ENCODE measurements at places on chromosomes 13 and 19.

DNA sequence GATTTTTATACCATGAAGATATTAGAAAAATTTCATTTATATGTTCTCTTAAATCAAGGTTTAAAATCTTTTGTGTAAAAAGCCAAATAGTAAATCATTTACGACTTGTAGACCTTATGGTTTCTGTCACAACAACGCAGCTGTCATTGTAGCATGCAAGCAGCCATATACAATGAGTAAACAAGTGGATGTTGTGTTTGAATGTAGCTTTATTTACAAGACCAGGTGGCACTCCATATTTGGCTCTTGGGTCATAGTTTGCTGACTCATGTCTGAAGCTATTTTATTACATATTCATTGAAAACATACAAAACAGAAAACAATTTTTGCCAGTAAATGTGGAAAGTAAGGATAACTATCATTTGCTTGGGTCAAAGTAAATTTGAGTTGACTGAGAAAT is 930.8 kb downstream of the SLITRK5 start:
- DNase-seq: no peak

DNA sequence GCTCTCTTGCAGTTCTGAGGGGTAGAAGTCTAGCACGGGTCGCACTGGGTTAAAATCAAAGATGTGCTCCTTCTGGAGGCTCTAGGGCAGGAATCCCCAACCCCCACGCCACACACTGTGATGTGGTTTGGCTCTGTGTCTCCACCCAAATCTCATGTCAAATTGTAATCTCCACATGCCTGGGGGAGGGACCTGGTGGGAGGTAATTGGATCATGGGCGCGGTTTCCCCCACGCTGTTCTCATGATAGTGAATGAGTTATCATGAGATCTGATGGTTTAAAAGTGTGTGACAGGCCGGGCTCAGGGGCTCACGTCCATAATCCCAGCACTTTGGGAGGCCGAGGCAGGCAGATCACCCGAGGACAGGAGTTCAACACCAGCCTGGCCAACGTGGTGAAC is 26.6 kb upstream of the CALM3 start:
- no peak for DNase-seq

DNA sequence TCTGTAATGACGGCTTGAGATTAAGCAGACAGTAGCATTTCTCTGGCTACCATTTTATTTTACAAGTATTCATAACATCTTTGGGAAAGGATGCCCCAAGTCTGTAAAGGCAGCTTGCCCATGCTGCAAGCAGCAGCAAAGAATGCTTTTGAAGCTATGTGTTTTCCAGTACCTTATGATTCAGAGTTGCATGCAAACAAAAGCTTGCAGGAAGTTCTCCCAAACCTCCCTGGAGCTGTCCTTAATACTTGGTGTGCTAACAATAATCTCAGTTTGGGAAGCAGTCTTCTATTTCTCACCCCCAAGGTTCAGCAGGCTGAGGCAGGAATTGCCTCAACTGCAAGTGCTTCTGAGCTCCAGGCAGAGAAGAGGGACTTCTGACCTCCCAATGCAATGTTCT is 60.8 kb downstream of the CCNA1 start:
- no peak for DNase-seq

DNA sequence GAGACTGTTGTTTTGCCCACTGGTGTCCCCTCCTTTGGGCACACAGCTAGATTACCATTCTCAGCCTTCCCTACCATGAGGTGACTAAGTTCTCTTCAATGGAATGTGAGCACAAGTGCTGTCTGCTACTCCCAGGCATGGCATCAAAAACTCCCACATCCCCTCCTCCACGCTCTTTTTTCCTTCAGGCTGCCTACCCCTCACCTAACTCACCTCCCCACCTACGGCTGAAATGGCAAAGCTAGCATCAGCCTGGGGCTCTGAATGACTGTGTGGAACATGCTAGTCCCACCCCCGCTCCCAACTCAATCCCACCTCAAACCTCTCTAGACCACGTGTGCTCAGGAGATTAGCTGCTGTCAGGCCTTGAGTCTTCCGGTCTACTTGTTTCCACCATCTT is 512.2 kb downstream of the DIAPH3 start:
- no peak for DNase-seq

DNA sequence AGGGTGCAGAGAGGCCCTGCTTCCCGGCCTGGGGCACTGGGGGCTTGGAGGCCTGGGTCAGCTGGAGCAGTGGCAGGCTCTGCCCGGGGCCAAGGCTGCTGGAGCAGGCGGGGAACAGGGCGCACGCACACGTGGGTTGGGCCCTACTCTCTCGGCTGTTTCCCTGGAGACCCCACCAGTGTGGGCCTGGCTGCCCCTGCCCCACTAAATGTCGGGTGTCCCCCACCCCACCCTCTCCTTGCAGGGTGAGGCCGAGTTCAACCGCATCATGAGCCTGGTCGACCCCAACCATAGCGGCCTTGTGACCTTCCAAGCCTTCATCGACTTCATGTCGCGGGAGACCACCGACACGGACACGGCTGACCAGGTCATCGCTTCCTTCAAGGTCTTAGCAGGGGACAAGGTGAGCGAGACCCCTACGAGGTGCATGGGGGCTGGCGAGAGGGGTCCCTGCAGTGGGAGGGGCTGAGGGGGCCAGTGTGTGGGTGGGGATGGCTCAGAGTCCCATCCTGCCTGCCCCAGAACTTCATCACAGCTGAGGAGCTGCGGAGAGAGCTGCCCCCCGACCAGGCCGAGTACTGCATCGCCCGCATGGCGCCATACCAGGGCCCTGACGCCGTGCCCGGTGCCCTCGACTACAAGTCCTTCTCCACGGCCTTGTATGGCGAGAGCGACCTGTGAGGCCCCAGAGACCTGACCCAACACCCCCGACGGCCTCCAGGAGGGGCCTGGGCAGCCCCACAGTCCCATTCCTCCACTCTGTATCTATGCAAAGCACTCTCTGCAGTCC is 15.3 kb downstream of the CAPN12 start:
- DNase-seq: no peak

DNA sequence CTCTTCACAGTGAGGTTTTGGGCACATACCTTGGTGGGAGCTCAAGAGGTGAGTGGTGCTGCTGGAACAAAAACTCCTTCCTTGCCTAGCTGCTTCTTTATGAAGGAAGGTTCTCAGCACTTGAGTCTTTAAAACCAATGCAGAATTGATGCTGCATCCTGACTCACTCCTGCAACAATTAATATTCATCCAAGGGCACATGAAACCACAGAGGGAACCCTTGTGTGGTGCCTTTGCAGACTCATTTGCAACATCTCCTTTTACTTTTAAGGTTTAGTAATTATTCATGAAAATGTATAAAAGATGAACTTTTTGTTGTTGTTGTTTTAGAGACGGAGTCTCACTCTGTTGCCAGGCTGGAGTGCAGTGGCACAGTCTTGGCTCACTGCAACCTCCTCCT is 30.1 kb downstream of the OPA3 start:
- no peak for DNase-seq

- no peak for DNase-seq
These were observed 10.8 kb downstream of the DIAPH3 start for GRCh38 chr13:60152904-60153303.

All from RWPE1 (cell line).